Glutamatergic neuron (in vitro differentiated cells): ENCODE measurements at places on chromosomes 1 and 21. TPM values are rescaled to one million over a fixed set of nuclear protein-coding genes. Genes with fewer than 3 reads are reported as not detected.
A peak's percentile ranks its signal among the peaks of the same experiment; 100 is the strongest.

GRCh38 chr1:198909973-198910372 is 271.1 kb downstream of the PTPRC start:
- no peaks in the 10 kb centered on the region for H3K4me1 ChIP-seq
- H3K36me3 ChIP-seq: no peaks in the 10 kb centered on the region
- no peak for DNase-seq

DNA sequence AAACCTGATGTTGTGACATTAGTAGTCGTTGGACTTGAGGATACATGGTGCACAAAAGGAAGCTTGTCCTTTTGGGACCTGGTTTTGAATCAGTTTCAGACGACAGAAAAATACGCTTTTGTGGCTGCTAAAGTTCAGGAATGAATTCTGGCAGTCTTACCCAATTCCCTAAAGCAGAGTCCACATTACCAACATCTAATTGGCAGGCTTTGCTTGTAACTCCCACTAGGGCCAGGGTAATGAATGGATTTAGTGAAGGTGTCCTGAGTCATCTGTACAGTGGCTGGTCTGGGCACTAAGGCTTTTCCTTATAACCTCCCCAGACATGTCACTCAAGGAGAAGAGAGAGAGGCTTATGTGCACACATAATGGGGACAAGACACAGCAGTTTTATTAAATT is 66.2 kb upstream of the RNPC3 start:
- no peaks in the 10 kb centered on the region for H3K27me3 ChIP-seq
- H3K36me3 ChIP-seq: no peaks in the 10 kb centered on the region
- no peak overlapping the region for H3K4me3 ChIP-seq
- H3K4me1 ChIP-seq: no peaks in the 10 kb centered on the region
- DNase-seq: no peak

- H3K27ac ChIP-seq: no peak overlapping the region
- H3K4me3 ChIP-seq: no peak overlapping the region
Observed at GRCh38 chr1:184583849-184584248, 170.8 kb downstream of the EDEM3 start.

DNA sequence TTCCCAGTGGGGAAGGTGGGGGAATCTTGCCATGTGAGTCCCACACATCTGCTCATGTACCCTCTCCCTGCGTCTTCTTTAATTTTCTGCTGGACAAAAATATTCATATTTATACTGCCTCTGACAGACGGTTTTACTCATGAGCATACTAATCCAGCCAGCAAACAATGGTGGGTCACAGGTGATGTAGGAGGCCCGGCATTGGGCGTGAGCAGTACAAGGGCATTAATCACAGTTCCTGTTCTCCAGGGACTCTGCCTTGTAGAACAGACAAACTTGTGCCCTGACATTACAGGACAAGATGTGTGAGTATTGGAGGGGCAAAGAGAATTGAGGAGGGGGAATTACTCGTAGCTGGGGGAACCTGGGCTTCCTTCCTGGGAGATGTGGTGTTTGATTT is 25.0 kb downstream of the MTARC1 start:
- DNase-seq: no peak
- H3K36me3 ChIP-seq: peaks cover 5% of the 10 kb centered on the region
- H3K27ac ChIP-seq: no peak overlapping the region
- H3K4me1 ChIP-seq: peaks cover 8% of the 10 kb centered on the region
- no peak overlapping the region for H3K4me3 ChIP-seq

The PROK1 gene
- total RNA-seq: not detected

The AXDND1 gene
- total RNA-seq: not detected

- peaks cover 4% of the 10 kb centered on the region for H3K36me3 ChIP-seq
- peak; percentile 26 for DNase-seq
- H3K4me3 ChIP-seq: peak overlapping the region; percentile 83
- peaks cover 32% of the 10 kb centered on the region for H3K4me1 ChIP-seq
Observed at GRCh38 chr21:32413015-32413504, 554 bp downstream of the EVA1C start.

The PEA15 gene
- total RNA-seq: 44.6 TPM

DNA sequence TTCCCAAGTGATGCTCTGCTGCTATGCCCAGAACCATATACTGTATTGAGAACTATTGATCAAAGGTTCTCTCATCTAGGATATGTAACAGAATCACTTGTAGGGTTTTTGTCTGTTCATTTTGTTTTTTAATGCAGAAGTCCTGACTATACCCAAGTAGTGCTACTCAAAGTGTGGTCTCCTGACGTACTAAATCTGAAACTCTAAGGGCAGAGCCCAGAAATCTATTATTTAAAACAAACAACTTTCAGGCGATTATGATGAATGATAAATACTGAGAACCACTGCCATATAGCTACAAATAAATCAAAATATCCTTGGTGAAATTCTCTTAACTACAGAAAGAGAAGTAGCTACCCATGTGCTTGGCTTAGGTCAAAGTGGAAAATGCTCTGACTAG is 10.1 kb downstream of the ZZZ3 start:
- H3K4me3 ChIP-seq: no peak overlapping the region
- peaks cover 10% of the 10 kb centered on the region for H3K4me1 ChIP-seq
- no peaks in the 10 kb centered on the region for H3K36me3 ChIP-seq
- no peak for DNase-seq
- no peak overlapping the region for H3K27ac ChIP-seq

The ZNF648 gene
- not detected for total RNA-seq

GRCh38 chr1:203300441-203301330 is 4.6 kb upstream of the BTG2 start:
- peaks cover 4% of the 10 kb centered on the region for H3K36me3 ChIP-seq
- peaks cover 21% of the 10 kb centered on the region for H3K27me3 ChIP-seq
- H3K27ac ChIP-seq: no peak overlapping the region
- H3K4me3 ChIP-seq: no peak overlapping the region
- DNase-seq: no peak
- H3K4me1 ChIP-seq: peaks cover 47% of the 10 kb centered on the region

DNA sequence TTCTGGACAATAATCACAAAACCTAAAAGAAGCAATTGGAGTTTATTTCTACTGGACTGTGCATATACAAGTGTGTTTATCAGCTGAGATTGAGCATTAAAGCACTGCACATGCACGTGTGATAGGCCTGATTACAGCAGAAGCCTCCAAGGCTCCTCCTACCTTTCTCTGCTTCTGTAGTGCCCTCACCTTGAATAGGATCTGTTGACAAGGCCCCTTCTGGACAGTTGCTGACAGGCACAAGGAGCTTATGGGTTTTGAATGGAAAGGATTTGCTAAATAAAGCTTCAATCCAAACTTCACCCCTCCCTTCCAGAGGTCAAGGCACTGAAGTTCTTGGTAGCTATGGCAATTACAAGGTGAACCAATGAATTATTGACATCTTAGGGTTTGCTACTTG is 7.9 kb upstream of the SGIP1 start:
- no peaks in the 10 kb centered on the region for H3K36me3 ChIP-seq
- no peak overlapping the region for H3K4me3 ChIP-seq
- H3K27me3 ChIP-seq: no peaks in the 10 kb centered on the region
- no peak overlapping the region for H3K27ac ChIP-seq

The TMEM52 gene
- 5.4 TPM for total RNA-seq
